Stimulated activated CD4-positive, alpha-beta T cell treated with anti-CD3 and anti-CD28 coated beads, Interleukin-1b, Interleukin-23, amount 100 ng/mL, for 1 hour (primary cell): ENCODE measurements at places on chromosomes 5 and 9.

DNA sequence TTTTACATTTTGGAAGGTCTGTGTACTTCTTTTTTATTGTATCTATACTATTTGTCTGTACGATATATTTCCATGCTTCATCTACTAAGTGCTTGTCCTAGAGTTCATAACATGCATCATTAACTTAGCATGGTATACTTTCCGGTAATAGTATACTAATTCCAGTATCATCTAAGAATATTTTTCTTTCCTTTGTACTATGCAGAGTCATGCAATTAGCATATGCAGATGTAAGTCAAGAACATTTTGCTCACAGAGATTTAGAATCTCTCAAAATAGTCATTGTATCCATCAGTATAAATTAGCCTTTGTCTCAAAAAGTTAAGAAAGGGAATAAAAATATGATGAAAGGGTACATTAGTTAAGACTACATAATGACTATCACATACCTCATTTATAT lies 770.4 kb upstream of the GRAMD2B start:
- DNase-seq: no peak

- DNase-seq: no peak
Observed at GRCh38 chr5:101932599-101932998, 363.5 kb downstream of the SLCO4C1 start.

- DNase-seq: no peak
Observed at GRCh38 chr5:10063997-10064396, 185.7 kb downstream of the ATPSCKMT start.

- DNase-seq: no peak
Observed at GRCh38 chr9:94222870-94223269, 36.2 kb upstream of the ZNF169 start.

- no peak for DNase-seq
Observed at GRCh38 chr5:42720251-42720650, 36.4 kb upstream of the CCDC152 start.

- no peak for DNase-seq
Observed at GRCh38 chr9:82670000-82670399, 392.9 kb downstream of the RASEF start.

- DNase-seq: no peak
Observed at GRCh38 chr9:16869882-16870595, 431 bp downstream of the BNC2 start.

DNA sequence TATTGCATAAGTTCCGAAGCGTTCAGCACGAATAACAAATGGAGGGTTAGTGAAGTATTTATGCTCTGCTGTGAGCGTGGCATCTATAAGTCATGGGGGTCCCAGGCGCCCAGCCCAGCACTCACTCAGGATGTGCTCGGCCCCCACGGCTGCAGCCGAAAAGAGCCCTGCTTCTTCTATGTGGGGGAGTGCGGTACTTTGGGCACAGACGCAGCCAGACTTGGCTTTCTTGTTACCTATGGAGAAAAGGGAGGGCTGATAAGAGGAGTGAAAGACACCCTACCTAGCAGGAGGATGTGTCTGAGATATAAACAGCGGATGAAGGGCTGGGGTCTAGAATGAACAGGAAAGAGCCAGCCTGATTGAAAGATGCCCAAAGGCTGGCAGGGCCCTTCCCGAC lies 51.4 kb downstream of the MRPL36 start:
- no peak for DNase-seq

- DNase-seq: no peak
Observed at GRCh38 chr9:91202736-91203283, 158.9 kb downstream of the AUH start.

DNA sequence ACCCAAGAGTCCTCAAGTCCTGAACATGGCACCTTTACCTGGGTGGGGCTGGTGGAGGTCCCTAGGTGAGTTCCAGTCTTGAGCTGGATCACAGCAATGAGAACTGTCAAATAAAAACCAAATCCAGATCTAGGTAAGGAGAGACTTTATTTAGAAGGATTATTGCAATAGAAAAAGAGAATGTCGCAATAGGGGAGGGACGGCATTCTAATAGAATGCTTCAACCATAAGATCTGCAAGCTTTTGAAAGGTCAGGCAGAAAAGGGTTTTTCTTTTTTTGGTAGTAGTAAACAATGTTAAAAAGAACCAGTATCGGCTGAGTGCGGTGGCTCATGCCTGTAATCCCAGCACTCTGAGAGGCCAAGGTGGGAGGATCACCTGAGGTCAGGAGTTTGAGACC lies 5.2 kb upstream of the GCNT1 start:
- no peak for DNase-seq

GRCh38 chr5:150404941-150405816 lies 7.5 kb downstream of the CD74 start:
- no peak for DNase-seq

DNA sequence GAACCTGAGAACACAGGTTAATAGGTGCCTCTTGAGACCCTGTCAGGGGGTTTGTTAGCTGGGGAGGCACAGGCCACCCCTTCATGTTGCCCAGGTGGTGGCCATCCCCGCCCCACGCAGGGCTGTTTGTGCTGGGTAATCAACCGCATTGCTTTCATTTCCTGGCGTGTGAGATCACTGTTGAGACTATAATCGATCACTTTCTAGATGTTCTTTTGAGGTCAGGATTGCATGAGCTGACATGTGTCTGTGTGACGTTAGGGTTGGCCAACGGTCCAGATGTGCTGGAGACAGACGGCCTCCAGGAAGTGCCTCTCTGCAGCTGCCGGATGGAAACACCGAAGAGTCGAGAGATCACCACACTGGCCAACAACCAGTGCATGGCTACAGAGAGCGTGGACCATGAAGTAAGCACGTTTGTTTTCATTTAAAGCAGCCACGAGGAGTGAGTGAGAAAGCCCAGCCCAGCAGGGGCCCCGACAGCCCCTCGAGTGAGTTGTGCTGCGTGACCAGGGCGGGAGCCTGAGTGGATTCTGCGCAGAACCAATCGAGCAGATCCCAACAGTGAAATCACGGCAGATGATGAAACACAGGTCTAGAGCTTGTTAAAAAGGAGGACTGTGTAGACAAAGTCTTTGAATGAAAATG lies 115.0 kb upstream of the CACNA1B start:
- no peak for DNase-seq

DNA sequence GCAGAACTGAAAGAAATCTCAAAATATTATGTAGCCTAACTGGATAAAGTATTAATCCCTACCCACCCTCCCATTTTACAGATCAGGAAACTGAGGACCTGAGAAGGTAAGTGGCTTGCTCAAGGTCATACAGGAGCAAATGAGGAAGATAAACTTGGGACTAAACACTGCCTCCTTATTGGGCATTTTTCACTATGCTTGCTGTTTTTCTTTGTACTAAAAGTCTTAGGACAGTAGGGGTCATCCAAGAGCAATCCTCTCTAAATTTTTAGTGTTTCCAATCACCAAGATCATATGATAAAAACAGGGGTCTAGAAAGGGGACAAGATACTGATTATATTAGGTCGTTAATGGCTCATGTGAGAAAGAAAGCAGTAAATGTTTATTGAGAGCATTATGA lies 80.8 kb downstream of the RORB start:
- no peak for DNase-seq

DNA sequence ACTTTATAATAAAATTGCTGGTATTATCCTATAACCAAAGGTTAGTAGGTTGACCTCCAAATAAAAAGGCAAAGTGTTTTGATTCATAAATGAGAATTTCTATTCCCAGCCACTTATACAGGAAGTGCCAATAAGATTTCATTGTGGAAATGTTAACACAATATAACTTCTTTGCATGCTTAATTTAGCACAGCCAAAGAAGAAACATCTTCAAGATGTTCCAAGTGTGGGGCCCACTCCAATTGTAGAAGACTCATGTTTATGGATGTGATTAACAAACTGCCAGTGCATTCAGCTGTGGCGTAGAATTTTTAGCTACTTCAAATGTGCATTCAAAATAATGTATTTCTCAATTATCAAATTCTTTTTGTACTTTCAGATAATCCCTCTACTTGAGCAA lies 402.3 kb downstream of the DEPDC1B start:
- no peak for DNase-seq

- DNase-seq: no peak
Observed at GRCh38 chr5:85069659-85070640, 685.3 kb upstream of the EDIL3 start.

- DNase-seq: no peak
Observed at GRCh38 chr5:180305481-180305880, 13.6 kb upstream of the MAPK9 start.

- DNase-seq: no peak
Observed at GRCh38 chr5:50406877-50407276, 34.2 kb downstream of the EMB start.

GRCh38 chr9:128972956-128973355 lies 25.5 kb downstream of the NUP188 start:
- DNase-seq: no peak
